ENCODE measurements at places on chromosomes 6 and 20.

DNA sequence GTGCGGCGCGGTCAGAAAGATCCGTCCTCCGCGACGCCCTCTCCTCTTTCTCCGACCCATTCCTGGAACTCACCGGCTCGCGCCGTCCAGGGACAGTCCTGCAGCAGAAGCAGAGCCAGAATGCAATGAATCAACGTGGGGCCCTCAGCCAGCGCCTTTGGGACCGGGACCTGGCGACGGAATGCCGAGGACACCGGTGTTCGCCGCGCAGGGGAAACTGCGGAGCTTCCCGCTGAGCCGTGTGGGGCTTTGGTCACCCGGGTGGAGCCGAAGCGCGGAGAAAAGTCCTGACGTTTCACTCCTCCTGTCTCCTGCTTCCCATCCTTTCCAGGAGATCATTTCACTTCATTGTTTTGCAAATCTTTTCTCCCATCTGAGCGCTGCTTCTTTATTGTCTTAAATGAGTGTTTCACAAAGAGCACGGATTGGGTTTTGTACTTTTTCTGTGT, 26.5 kb downstream of the ULBP1 start:
- no peak for DNase-seq

DNA sequence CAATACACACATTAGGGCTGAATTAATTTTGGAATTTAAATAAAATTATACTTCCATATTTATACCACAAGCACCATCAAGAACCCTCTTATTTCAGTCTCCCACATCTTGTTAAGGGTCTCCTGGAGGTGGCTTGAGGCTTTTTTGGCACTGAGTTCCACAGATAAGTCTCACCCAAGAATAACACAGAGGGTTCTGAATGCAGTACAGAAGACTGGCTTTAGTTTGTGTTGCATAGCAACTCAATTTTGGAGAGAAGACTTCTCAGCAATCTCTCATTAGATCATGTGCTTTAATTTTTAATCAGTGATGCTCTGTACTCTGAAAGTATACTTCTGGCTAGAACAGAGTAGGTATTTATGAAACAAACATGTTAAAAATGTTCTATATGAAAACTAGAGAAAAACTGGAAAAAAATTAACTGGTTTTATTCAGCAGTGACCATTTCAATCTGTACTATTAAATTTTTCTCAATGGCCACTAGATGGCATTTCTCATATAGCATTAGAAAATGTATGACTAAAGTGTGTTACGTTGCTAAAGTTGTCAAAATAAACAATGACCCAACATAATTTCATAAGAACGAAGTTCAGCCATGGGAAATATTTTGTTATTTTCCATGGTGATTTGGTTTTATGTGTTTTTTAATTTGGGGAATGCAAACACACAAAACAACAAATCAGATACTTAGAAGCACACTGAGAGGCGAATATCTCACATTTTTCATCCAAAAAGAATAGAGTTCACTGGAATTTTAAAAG, 32.7 kb upstream of the MAP7 start:
- no peak for DNase-seq

- DNase-seq = no peak
These were observed 174.0 kb upstream of the QKI start for GRCh38 chr6:163240556-163240955.

- no peak for DNase-seq
These were observed 60.9 kb downstream of the GFRAL start for GRCh38 chr6:55388211-55388610.

GRCh38 chr6:87395431-87395830, 12.3 kb upstream of the CFAP206 start:
- no peak for DNase-seq

DNA sequence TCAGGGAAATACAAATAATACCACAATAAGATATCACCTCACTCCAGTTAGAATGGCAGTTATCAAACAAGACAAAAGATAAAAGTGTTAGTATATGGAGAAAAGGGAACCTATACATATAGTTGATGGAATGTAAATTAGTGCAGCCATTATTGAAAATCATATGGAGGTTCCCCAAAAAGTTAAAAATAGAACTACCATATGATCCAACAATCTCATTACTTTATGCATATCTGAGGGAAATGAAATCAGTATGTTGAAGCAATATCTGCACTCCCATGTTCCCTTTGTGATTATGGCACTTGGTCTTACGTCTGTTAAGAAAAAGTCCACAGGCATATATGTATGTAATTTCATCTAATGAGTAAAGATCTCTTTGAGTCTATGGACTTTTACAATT, 96.9 kb downstream of the STXBP5 start:
- DNase-seq = no peak

- no peak for DNase-seq
These were observed 482.3 kb upstream of the MANEA start for GRCh38 chr6:95094751-95095663.

GRCh38 chr20:37987602-37988290, 45.5 kb downstream of the TTI1 start:
- no peak for DNase-seq
